Frontal cortex (tissue), 4 donors: ENCODE measurements at places on chromosomes 1 and 21. TPM values are rescaled to one million over a fixed set of nuclear protein-coding genes. Genes with fewer than 3 reads are reported as not detected.

GRCh38 chr1:81679942-81680341 lies 120.8 kb upstream of the ADGRL2 start:
- DNase-seq, result no peak

DNA sequence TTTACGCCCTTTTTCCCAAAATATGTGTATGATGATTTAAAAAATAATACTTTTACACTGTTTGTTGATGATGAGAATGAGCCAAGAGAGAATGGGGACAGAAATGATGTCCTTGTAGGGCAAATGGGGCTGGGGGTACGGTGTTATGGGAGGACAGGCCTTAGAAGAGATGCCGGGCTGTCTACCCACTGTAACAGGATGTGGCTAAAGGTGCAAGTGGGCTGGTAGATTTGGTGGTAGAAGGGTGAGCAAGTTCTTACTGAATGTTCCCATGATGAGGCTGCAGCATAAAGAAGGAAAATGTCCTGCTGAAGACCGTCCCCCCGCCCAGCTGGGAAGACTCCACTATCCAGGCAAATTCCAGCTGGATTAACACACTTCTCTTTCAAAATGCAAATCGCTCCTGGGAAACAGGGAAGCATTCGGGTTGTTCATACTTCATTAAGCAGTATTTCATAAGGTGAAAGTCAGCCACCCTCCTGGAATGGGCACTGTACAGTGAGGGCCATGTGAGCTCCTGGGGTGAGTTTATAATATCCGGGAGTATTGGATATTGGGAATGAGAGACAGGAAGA lies 14.0 kb downstream of the GPA33 start:
- DNase-seq, result no peak

DNA sequence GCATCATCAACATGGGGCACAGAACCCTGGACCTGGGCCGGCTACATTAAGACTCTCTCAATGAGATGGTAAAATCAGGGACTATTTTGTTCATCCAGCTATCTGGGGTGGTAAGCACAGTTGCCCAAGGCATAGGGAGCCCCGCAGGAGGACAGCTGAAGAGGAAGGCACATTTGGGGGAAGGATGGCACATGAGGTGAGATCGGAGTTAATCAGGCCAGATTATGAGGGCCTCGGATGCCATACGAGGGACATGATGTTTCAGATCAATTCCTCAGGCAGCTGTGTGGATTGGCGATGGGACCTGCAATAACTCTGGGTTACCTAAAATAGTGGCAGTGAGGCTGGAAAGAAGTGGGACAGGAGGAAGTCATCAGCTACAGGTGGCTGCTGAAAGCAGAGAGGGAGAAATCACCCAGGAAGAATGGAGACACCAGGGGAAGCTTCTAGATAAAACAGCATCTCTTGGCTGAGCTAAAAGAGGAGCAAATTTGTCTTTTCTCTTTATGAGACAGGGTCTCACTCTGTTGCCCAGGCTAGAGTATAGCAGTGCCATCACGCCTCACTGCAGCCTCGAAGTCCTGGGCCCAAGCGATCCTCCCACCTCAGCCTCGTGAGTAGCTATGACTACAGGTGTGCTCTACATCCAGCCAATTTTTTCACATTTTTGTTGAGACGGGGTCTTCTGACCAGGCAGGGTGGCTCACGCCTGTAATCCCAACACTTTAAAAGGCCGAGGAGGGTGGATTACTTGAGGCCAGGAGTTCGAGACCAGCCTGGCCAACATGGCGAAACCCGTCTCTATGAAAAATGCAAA lies 21.1 kb downstream of the TOMM20 start:
- no peak for DNase-seq

DNA sequence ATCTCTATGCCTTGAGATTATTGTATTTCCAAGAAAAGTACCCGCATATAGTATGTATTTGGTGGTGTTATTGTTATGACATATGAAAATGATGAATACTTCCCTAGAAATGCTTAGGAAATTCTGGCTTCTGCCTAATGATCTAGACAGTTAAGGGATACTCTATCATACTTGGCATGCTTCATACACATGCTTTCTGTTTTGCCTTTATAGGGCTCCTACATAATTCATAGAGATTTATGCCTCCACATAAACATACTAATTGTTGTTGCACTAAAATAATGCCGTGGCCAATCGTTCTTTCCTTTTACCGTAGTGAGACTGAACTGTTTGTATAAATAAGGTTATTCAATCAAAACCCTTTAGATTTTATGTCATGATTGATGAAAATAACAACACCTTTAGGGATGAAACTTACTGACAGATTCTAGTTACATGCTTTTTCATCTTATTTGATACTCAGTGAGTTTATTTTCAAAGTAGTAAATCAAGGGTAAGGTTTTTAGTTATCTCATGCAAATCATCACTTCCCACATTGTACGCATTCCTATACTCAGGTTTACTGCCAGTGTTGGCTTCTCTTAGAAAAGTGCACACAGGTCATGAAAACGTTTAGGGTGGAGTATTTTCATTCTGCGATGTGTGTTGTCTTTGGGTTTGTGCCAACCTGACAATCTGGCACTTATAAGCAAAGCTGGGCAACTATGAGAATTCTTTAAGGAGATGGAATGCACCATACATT lies 40.5 kb upstream of the SCYL3 start:
- no peak for DNase-seq

DNA sequence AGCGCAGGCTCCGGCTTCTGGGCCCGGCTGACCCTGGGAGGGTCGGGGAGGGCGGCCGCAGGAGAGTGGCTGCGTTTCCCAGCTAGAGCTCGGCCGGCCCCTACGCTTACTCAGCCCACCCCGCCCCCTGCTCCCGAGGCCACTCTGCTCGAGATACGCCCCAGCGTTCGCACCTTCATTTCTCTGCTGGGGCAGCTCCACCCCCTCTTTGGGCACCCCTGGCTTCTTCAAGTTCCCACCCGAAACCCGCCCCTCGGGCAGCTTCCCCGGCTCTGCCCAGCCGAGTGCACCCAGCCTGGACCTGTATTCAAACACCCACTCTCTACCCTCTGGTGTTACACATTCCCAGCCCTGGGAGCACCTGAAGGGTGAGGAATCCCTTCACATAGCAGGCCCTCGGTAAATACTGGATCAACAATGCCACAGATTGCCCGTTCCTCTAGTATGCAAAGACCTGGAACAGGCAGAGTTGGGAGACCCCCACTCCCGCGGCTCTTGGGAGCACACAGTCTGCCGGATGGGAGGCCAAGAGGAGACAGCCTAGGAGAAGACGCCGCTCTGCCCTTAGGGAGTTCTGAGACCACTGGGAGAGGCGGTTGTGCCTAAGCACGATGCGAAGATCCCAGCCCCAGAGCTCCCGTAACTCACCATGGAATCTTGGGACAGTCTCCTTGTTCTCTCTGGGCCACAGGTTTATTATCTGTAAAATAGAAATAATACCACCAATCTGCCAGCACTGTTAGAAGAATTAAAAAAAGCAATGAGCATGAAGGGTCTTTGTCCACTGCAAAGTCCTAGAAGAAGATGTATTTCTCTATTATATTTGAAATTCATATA lies 566 bp upstream of the PAQR7 start:
- no peak for DNase-seq

GRCh38 chr1:198543670-198544260 lies 3.3 kb upstream of the ATP6V1G3 start:
- no peak for DNase-seq

DNA sequence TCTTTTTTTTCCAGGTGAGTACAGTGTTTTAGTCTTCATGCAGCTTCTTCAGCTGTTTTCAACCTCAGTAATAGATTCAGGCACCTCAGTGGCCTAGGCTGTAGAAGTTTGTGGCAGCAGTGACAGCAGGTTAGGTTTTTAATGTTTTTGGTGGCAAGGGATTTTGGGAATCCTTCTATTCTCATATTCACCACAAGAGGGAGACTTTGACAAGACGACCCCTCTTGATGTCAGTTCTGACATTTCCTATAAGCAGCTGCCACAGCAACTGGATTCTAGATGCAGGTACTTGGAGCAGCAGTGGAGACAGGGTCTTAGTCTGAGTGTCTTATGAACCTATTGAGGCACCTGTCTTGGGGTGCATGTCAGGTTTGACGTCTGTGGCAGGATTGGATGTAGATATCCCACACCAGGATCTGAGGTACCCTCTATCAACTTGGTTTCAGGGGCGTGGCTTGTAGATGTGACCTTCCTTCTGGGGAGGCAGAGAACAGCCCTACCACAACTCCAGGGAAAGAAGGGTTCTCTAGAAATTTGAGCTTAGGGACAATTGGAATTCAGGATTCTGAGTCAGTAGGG lies 1104.2 kb upstream of the TMPRSS15 start:
- DNase-seq, result no peak

DNA sequence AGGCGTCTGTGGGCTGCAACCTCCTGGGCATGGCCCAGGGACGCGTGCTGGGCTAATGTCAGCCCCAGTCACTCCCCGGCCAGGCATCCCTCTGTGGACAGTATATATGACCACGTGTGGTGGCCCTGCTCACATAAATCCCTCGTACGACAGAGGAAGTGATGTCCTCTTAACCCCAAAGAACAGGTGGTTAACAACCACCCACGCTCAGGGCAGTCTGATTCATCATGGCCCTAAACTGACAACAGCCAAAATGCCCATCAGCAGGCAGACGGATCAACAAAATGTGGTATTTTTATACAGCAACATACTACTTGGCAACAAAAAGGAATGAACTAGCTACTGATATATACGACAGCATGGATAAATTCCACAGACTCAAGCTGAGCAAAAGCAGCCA lies 51.0 kb downstream of the ECE1 start:
- no peak for DNase-seq

DNA sequence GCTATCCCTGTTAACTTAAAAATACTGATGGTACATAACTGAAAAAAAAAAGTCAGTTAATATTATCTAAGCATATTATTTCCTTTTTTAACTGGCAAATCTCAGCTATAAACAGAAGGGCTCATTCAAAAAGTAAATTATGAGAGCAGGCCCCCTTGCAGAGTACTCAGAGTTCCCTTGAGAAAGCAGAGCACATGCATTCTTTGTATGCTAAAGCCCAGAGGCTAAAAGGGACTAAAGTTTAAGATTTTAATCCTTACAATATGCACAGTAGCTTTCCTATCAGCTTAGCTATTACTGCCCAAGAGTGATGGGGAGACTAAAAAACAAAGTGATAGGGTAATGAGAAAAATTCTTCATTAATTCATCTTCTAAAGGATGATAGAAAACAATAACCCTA lies 18.5 kb downstream of the SLC16A1 start:
- no peak for DNase-seq

DNA sequence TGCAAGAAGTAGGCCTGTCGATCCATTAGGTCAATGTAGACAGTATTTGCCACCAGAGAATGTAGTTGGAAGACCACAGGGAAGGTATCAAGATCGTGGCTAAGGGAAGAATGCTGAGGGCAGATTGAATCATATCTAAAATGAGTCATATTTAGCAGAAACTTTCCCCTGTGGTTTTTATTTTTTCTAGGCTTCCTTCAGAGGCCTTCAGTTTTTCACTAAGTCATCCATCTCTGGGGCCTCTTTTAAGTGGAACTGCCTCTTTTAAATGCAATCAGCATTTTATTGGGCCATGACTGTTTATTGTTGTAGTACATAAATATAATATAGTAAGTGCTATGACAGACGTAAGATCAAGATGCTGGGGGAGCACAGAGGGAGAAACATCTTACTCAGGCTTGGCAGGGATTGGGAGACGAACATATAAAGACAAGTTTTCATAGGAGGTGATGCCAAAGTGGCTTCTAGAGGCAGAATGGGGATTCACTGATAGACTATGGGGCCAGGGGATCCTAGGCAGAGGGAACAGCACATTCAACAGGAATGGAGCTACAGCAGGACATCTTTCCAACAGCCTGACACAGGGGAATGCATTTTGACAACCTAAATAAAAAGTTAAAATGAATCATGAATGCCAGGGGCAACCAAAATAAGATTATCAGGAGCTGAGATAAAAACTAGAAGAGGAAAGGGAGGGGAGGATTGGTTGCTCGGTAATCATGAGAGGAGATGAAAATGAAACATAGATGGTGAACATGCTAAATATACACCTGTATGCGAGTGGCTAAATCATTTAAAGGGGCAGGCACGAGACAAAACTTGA lies 20.1 kb downstream of the UBE2U start:
- DNase-seq, result no peak

DNA sequence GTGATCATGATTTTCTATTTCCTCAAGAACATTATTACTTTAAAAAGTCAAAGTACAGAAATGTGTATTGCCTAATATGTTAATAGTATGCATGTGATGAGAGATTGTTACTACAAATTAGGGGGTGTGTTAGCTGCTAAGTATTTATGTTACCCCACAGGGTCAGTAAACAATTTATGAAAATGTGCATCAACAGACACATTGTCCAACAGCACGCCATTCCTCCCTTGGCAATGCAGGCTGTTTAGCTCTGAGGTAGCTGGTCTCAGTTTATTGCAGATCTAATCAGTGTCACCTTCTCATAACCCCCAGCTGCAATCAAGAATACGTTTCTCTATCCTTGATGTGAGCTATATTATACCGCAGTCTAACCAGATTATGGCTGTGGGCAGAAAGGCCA lies 99.4 kb downstream of the TNR start:
- DNase-seq, result no peak

DNA sequence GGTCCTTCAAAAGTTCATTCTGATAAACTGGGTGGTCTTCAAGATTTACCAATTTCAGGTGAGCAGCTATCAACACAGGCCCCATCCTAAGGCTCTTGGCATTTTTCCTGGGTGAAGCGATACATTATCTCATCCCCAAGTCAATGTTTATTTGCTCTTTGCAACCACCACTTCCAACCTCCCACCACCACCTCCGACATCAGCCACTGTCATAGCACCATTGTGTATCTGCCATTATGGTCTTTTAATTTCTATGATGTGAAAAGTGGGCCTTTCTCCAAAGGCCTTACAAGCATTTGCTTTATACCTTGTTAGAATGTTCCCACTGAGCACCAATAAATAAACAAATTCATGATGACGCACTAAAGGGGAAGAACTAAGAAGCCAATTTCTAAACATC lies 47.2 kb downstream of the TBX15 start:
- DNase-seq, result no peak

DNA sequence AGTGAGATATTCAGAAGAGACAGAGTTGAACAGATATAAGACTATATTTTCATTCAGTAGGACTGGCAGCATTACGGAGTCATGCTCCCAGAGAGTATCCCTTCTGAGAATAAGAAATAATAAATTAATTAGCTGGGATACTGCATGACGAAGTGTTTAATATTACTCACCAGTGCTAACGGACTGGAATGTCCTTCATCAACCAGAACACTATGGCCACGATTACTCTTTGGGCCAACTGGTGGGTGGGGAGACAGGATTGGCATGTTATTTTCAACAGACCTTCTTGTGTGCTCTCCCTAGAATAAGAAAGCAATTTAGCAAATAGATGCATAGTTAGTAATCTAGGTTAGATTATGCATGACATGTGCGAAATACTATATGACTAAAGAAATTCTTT lies 32.4 kb downstream of the ERICH3 start:
- DNase-seq, result no peak

DNA sequence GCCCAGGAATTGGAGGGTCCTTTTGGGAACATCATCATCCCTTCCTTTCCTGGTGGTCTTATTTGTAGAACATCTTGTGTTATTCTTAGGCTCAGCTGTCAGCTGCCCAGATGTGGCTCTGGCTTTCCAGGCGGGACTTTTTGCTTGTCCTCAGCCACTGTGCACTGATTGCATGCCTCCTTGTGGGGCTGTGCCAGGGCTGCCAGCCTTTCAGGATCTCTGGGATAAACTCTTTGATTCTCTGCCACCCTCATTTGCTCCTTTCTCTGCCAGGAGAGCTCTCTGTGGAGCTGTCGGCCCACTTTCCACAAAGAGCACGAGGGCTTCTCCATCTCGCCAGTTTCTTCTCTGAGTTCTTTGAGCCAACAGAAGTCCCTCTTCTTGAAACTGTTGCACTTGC lies 63.1 kb downstream of the PTPRU start:
- DNase-seq, result no peak

The FHAD1 gene
- 0.41 TPM for total RNA-seq

The ACTN2 gene
- total RNA-seq, result 33.8 TPM

The WLS gene
- 28.1 TPM for total RNA-seq

The THEM5 gene
- not detected for total RNA-seq

The NBPF1 gene
- total RNA-seq, result 67.3 TPM
